GM13977 (cell line): ENCODE measurements at places on chromosomes 1 and 21.
A peak's percentile ranks its signal among the peaks of the same experiment; 100 is the strongest.

GRCh38 chr1:92184632-92185031 is 33.1 kb upstream of the C1orf146 start:
- DNase-seq: no peak

DNA sequence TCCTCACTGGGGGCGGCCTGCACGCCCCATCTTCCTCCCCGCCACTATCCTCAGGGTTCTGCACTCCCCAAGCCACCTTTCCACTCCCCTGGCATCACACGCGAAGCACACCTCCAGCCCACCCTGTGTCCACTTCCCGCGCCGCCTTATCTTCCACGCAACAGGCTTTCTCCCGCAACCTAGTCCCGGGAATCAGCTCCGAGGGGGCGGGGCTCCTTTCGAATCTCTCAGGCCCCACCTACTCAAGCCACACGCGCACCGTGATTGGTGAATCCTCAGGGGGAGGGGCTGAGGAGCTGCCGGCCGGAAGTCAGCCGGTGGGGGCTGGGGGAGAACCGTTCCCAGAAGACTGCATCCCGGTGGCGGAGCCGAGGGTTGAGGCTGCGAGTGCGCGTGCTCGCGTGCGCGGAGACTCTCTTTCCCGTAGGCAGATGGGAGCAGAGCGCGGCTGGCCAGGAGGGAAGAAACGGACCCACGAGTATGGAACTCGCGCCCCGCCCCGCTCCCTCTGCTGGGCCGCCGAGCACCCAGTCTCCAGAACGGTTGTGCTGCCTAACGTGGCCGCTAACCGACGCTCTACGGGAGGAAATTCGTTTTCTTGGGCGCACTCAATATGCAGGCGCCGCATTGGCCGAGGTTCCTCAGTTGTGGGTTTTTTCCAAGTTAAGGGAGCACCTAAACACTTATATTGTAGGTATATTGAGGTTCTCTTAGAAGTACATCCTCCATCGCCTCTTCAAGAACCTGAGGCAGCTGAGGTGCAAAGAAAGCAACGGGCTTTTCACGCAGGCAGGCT is at the start of gene PSRC1:
Gene PSRC1 (minus strand): TSS at position 194 of the 796 bp plus-strand sequence.
- peak; percentile 96 for DNase-seq

DNA sequence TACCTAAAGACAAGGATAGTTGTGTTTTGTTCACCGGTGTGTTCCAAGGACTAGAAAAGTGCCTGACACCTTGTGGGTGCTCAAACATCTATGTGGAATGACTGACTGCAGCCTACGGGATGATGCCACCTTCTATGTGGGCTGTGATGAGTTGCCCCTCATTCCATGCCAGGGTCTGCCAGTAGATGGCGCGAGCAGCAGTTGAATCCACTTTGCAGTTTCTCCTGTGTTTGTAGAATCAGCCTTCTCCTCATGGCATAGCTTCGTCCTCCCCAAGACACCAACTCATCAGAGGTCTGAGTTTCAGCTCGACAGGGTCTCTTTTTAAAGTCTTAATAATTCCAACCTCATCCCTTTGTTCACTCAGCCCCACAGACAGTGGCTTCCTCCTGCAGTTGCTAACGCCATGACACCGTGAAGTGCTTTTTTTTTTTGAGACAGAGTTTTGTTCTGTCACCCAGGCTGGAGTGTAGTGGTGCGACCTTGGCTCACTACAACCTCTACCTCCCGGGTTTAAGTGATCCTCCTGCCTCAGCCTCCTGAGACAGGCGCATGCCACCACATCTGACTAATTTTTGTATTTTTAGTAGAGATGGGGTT is 133.7 kb downstream of the CAPN8 start:
- peak; percentile 53 for DNase-seq

- no peak for DNase-seq
Observed at GRCh38 chr1:226826479-226827261, 43.7 kb upstream of the PSEN2 start.

DNA sequence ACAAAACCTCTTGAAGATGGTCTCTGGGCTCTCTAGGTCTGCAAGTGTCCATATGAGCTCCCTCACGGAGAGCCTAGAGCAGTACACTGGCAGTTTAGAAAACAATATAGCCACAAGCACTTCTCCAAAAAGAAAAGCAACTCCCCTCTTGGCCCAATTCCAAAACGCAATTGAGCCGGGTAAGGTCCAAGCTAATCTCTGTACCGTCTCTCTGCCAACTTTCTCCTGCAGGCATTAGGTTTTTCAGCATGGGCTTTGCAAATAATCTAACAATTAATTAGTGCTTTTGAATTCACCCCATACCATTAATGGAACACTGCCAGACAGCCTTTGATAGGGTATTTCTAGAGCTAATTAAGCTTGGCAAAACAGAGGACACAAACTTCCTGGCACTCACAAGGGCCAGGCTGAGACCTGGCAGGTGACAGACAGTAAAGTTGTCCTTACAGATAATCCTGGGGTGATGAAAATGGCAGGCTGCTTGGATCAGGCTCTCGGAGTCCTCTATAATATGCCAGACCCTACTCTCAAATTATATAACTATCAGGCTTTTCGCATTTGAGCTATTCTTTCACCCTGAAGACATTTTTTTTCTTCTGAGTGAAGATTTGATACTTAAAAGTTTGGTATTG is 39.8 kb downstream of the TGFBR3 start:
- no peak for DNase-seq

- DNase-seq: no peak
Observed at GRCh38 chr1:87052400-87052799, 138.0 kb downstream of the HS2ST1 start.

- DNase-seq: no peak
Observed at GRCh38 chr1:31297277-31298247, 730 bp downstream of the ZCCHC17 start.

DNA sequence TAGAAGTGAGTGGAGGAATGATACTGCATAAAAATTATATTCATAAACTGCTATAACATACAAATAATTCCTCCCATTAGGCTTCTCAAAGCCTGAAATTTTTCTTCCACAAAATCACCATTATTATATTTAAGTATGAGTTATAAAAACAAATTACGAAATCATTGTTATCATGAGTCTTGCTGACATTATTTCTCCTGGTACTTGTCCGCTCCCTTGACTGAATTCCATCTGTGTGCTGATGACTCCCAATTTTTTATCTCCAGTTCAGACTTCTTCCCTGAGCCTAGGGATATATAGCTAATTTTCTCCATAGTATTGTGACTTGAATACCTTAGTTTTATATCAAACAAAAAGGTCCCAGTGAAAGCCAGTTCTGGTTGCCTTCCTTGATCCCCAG is 268.2 kb downstream of the HMCN1 start:
- no peak for DNase-seq

GRCh38 chr1:81307786-81308185 is 492.9 kb upstream of the ADGRL2 start:
- DNase-seq: no peak

DNA sequence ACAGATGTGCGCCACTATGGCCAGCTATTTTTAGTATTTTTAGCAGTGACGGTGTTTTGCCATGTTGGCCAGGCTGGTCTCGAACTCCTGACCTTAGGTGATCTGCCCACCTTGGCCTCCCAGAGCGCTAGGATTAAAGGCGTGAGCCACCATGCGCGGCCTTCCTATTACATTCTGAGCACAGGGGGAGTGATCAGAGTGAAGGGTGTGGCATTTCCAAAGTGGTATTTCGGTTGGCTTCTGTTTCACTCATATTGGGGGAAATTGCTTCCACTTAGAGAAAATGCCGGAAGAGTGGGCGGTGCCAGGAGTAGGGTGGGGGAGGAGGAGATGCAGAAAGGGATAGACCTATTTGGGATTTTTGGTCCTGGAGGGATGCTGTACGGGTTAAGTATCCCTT is 4.3 kb downstream of the PIK3CD start:
- no peak for DNase-seq

GRCh38 chr1:40053138-40053887 is 12.8 kb downstream of the CAP1 start:
- no peak for DNase-seq

- DNase-seq: no peak
Observed at GRCh38 chr1:172219966-172220365, 200.5 kb upstream of the C1orf105 start.

GRCh38 chr1:93437976-93438605 is 9.8 kb upstream of the FNBP1L start:
- DNase-seq: peak; percentile 68

- no peak for DNase-seq
Observed at GRCh38 chr1:25688390-25689119, 72.0 kb downstream of the MAN1C1 start.

GRCh38 chr21:25467896-25468295 is 139.4 kb downstream of the MRPL39 start:
- no peak for DNase-seq

GRCh38 chr21:32732544-32732943 is 4.7 kb upstream of the SYNJ1 start:
- no peak for DNase-seq
